ENCODE measurements at places on chromosomes 11 and 22.

GRCh38 chr11:120134931-120135228, 3.0 kb downstream of the TRIM29 start:
- no peaks in the 10 kb centered on the region for H3K4me1 ChIP-seq
- no peak overlapping the region for H3K4me3 ChIP-seq
- no peaks in the 10 kb centered on the region for H3K27me3 ChIP-seq
- DNase-seq, result no peak

DNA sequence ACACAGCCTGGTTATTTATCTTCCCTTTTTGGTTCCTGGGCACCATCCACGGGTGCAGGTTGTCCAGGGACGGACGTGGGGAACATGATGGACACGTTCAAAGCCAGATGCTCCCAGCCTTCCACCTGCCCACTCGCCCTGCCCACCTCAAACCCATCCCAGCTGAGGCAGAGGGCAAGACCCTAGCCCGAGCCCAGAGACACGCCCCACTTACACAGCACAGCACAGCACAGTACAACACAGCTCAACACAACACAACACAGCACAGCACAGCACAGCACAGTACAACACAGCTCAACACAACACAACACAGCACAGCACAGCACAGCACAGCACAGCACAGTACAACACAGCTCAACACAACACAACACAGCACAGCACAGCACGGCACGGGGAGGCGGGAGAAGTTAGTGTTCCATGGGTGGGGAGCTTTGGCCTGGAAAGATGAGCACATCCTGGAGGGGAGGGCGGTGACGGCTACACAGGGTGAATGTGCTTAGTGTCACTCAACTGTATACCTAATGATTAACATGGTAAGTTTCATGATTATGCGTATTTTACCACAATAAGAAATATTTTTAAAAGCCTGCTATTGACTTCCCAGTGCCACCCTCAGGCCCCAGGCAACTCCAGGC, 1507.5 kb downstream of the BRD1 start:
- H3K4me1 ChIP-seq, result no peaks in the 10 kb centered on the region
- H3K27ac ChIP-seq, result no peak overlapping the region
- no peaks in the 10 kb centered on the region for H3K36me3 ChIP-seq
- no peak for DNase-seq
- H3K27me3 ChIP-seq, result no peaks in the 10 kb centered on the region
- H3K4me3 ChIP-seq, result no peak overlapping the region

DNA sequence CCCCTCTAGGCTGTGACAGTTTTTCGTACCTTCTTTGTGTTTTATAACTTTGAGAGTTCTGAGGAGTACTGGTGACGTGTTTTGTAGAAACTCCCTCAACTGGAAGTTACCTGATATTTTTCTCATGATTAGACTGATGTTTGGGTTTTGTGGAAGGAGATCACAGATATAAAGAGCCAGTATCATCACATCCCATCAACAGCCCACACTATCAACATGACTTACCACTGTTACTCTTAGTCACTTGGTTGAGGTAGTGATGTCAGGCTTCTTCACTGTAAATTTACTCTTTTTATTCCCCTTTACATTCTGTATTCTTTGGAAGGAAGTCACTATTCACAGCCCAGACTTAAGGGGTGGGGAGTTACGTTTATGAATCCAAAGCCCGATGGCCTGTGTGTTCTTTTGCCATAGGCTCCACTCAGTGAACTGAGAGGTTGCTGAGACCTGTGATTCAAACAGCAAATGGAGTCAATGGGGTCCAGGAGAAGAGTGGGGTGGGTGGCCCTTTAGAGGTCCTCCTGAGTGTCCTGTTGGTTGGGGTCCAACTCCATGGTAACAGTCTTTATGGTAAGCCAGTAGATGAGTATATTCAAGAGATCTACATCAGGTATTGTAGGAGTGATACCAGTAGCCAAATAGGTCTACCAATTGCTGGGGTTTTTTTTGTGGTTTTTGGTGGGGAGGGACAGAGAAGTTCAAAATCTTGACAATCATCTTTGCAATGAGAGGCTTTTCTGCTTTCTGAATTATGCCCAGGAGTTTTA, 15.2 kb upstream of the MS4A4E start:
- no peak for DNase-seq
- H3K36me3 ChIP-seq, result no peaks in the 10 kb centered on the region
- no peaks in the 10 kb centered on the region for H3K27me3 ChIP-seq
- no peak overlapping the region for H3K27ac ChIP-seq
- no peak overlapping the region for H3K4me3 ChIP-seq
- no peaks in the 10 kb centered on the region for H3K4me1 ChIP-seq

- DNase-seq, result no peak
- peaks cover 9% of the 10 kb centered on the region for H3K36me3 ChIP-seq
- no peak overlapping the region for H3K4me3 ChIP-seq
- H3K4me1 ChIP-seq, result peaks cover 7% of the 10 kb centered on the region
Measured at GRCh38 chr22:37930952-37931440, 22.4 kb downstream of the C22orf23 start.

DNA sequence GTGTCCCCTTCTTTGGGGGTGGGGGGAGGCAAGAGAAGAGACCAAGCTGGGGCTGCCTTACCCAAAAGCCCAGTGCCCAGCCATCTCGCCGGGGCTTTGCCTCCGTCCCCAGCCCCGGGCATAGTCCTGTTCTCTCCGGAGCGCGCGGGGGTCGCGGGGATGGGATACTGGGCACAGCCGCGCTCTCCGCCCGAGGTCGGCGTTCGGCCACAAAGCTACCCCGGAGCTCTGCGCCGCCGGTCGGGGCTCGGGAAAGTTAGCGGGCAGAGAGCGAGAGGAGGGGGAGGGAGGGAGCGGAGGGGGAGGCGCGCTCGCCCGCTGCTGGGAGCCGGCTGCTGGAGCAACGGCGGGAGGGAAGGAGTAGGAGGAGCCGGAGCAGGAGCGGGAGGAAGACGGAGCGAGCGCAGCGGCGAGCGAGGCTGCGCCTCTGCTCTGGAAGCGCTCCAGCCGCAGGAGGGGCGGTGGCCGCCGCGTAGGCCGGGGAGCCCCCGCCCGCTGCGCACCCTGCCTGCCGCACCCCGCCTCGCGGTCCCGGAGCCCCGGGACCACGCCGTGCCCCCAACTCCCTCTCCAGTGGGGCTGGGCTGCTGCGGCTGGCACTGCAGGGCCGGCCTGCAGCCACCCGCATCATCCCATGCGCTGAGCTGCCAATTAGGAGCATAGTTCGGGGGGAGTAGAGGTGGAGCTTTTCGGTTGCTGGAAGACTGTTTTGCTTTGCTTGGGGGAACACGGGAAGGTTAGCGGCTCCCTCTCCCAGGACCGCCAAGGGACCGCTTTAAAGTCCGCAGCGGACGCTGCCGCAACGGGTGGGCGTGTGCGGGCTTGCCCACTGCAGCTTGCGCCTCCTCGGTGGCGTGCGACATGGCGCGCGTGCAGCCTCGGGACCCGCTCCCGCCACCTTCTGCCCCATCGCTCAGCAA, at the start of gene SCN4B:
Gene SCN4B (minus strand): TSS at position 272 of the 920 bp plus-strand sequence. CDS start 150 bp downstream, at position 122.
- peaks cover 54% of the 10 kb centered on the region for H3K27me3 ChIP-seq
- no peak for DNase-seq
- no peaks in the 10 kb centered on the region for H3K36me3 ChIP-seq

- H3K27ac ChIP-seq, result no peak overlapping the region
- H3K4me1 ChIP-seq, result no peaks in the 10 kb centered on the region
- no peak for DNase-seq
- no peaks in the 10 kb centered on the region for H3K36me3 ChIP-seq
- H3K4me3 ChIP-seq, result no peak overlapping the region
Measured at GRCh38 chr11:2277008-2277346, 6.6 kb upstream of the ASCL2 start.
